ENCODE measurements at places on chromosomes 4 and X.

DNA sequence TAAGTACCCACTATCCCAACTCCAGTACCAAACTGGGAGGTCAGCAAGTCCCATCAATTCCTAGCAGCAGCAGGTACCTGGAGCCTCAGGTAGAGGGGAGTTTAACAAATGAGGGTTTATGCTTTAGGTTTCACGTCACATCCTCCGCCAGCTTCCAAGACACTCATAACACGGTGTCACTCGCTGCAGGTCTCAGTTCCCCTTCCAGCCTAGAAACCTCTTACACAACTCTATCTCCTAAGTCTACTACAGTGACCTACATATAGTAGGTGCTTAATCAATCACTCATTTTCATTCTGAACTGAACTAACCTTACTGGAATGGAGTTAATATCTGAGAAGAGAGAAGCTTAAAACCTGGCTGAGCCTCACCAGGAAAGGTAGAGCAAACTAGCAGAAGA, 96.0 kb downstream of the EFHC2 start:
- DNase-seq = no peak

DNA sequence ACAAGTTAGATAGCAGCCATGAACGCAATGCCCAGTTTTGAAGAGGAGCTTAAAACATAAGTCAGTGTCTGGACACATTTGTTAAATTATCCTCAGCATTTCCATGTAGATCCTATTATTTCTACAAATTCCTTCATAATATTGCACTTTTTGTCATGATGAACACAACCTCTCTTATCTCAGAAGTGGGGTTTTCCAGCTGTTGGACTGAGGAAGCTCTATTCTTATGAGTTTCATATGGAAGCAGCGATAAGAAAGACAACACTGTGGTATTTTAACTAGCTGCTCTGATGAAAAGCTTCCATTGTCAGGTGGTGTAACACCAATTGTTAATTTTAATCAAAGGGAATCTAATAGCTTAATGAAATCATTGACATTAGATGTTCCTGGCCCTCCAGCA, 308.7 kb downstream of the GBA3 start:
- DNase-seq = no peak

- no peak for DNase-seq
Observed at GRCh38 chrX:110588853-110589252, 206.8 kb downstream of the CHRDL1 start.

GRCh38 chr4:77007358-77008230, 58.0 kb downstream of the SEPTIN11 start:
- no peak for DNase-seq

DNA sequence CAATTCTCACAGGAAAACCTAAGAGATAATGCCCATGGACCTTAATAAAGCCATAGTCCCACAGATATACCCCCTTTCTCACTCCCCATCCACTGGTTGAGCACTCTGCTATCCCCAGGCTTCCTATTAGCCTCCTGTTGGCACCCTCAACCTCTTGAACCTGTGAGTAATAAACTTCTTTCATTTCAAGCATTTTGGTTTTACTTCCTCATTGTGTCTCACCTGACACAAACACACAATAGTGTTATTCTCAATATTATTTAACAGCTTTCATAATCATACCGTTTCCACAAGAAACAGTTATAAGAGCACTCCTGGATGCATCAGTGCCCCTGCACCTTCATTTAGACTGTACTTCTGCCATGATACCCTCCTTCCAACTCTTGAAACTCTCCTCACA, 56.8 kb downstream of the TRPC5 start:
- DNase-seq = no peak

GRCh38 chr4:98536631-98537030, 121.8 kb downstream of the TSPAN5 start:
- no peak for DNase-seq

DNA sequence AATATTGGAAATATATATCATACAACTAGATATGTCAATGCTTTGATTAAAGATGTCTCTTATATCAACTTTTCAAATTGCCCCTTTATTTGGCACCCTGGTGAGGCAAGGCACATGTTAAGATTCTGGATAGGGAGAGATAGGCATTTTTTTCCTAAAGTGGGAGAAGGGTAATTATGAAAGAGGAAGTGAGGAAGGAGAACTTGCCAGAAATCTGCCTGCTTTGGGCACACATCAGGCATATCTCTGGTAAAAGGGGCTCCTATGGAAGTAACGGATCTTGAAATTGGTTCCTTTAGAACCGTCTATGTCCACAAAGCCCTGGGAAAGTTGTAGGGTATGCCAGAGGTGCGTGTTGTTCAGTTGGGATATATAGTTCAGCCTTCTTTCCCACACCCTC, 5.7 kb downstream of the IL15 start:
- DNase-seq = no peak

GRCh38 chr4:133969202-133969848, 232.3 kb downstream of the PABPC4L start:
- DNase-seq = peak; percentile 92

- peak; percentile 74 for DNase-seq
Observed at GRCh38 chrX:102899940-102900916, 36.8 kb upstream of the RAB40AL start.

- DNase-seq = peak; percentile 2
Observed at GRCh38 chr4:104015680-104016079, 295.9 kb upstream of the TACR3 start.

DNA sequence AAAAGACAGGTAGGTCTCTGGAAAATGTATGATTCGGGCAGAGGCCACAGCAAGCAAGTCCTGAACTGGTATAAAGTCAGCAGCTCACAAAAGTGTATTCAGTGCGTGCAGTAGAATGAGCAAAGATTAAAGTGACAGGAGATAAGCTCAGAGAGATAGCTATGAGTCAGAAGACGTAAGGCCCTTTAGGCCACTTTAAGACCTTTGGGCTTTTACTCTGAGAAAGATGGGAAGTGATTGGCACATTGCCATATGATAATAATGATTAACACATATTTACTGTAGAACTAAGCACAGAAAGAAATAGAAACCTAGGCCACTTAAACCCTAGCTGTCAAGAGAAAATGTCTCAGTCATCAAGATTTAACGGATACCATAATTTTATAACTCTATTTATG, 51.7 kb downstream of the TBCK start:
- DNase-seq = no peak

DNA sequence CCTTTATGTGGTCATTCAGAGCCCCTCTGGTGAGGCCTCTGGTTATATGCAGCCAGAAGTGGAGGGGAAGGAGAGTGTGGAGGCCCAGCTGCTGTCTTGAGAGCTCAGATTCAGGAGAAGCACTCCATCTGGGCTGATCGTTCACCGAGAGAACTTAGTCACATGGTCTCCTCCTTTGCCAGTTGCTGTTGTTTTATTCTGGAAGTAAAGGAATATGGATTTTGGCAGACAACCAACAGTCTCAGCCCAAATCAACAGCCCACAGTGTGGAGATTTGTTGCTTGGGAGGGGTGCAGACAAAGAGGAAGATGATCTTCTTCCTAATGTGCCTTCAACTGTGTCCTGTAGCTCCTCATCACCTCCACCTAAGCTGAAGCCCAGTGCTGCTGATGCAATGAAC, 355.4 kb downstream of the ANK2 start:
- peak; percentile 49 for DNase-seq

DNA sequence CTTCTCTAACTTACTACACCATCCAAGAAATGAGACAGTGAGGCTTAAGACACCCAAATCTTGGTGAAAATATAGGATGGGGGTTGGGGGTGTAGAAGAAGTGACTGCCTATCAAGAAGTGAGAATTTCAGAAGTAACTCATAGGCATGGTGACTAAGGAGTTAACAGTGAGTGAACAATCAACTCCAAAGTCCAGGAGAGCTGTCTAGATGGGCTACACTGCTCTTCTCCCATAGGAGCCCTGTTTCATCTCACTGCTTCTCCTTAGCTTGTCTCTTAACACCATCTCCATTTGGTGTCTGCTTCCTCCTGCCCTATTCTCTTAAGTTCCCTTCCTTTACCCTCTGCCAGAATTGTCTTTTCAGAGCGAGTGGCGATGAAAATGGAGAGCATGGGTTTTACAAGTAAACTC, 22.7 kb downstream of the FABP2 start:
- DNase-seq = no peak
